ENCODE measurements at places on chromosomes 16 and 17.

DNA sequence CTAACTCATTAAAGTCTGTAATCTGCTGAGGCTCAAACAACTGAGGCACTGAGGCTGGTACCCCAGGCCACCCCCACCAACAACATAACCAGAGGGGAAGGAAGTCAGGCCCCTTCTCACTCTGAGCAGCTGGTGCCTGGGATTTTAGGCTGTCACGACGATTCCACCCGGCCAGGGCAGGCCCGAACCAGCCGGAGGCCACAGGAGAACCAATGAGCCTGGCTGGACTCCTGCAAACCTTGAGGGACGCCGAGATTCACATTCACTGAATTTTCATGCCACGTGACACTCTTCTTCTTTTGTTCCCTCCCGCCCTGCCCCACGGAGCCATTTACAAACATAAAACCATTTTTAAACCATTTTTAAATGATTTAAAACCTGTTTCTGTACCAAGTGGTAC, 48.1 kb downstream of the RPH3AL start:
- no peak for DNase-seq

GRCh38 chr16:8644211-8645140, 23.0 kb downstream of the METTL22 start:
- DNase-seq = peak; percentile 23

DNA sequence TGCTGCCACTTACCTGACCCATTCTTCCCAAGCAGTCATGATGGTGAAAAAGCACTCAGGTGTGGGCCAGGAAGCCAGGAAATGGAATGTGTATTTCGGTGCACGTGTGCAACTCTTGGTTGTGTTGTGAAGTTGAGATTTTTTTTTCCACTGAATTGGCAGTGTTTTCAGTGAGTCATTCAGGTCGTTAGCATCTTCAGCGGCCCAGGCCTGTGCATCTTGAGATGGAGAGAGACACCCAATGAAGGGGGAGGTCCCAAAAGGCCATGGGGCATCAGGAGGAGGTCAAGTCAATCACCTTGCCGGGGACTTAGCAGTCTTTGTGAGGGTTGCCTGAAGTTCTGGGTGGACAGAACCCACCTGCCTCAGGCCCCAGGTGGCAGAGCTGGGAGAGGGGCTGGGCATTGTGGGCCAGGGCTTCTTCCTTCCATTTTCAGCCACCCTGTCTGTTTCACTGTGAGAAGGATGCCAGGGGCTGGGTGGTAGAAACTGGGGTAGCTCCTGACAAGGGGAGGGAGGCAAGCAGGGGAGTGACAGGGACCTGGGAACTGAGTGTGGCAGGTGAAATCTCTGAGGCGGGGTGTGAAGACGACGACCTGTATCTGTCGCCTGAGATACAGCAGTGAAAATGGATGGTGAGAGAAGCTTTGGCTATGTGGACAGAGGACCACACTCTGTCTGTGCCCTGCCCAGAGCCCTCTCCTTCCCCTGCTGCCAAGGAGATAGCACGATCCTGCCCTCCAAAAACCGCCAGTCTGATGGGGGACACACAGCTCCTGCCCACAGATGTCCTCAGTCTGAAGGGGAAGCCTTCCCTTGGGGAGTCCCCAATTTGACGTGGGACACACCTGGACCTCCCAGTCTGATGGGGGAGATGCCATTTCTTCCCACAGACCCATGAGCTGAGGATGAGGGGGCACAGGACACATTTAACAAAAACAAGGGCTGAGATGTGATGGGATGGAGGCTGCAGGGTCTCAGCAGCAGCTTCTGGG, 11.9 kb downstream of the TBKBP1 start:
- no peak for DNase-seq

- DNase-seq = peak; percentile 14
Observed at GRCh38 chr17:35046740-35047283, 16.7 kb downstream of the RFFL start.

GRCh38 chr17:45139533-45139920, 4.0 kb downstream of the ACBD4 start:
- no peak for DNase-seq

DNA sequence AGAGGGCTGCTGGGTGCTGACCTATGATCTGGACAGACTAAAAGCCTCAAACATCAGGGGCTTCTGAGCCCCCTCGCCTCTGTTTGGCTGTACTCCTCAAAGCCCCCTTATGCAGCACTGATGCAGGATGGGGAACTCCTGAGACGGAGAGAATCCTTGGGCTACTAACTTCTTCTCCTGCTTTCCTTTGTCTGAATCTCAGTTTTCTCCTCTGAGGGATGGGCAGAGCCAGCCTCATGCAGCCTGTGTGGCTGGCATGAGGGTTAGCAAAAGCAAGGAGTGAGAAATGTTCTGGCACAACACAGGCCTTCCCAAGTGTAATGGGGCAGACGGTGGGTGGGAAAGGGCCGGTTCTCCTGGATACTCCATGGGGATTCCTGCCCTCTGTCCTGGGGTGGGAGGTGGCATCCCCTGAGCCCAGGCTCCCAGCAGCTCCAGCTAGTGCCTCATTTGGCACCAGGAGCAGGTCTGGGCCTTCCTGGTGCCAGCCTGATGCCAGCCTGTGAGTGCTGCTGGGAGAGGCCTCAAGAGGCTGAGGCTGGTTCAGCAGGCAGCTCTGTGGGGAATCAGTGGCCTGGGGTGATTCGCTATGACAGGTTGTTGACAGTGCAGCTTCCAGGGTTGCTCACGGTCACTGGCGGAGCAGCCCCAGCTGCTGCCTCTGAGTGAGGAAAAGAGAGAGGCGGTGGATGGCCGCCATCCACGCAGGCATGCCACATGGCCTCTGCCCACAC, 4.0 kb upstream of the BRD7 start:
- DNase-seq = no peak

Data from stimulated activated naive CD4-positive, alpha-beta T cell (primary cell).